AG20443 (cell line): ENCODE measurements at places on chromosomes 2 and 18.

GRCh38 chr2:44131177-44131576 is 37.5 kb upstream of the PPM1B start:
- no peak for DNase-seq

- no peak for DNase-seq
Observed at GRCh38 chr2:10977003-10977402, 65.3 kb downstream of the KCNF1 start.

- DNase-seq: no peak
Observed at GRCh38 chr2:105376010-105376409, 22.8 kb downstream of the FHL2 start.

- DNase-seq: peak; percentile 37
Observed at GRCh38 chr18:74116633-74117554, 30.7 kb downstream of the FBXO15 start.

GRCh38 chr2:7510353-7510752 is 593.1 kb downstream of the RNF144A start:
- no peak for DNase-seq

GRCh38 chr18:12234451-12235190 is 19.5 kb upstream of the CIDEA start:
- no peak for DNase-seq

- DNase-seq: no peak
Observed at GRCh38 chr2:39550701-39551285, 113.7 kb upstream of the MAP4K3 start.

- DNase-seq: peak; percentile 87
Observed at GRCh38 chr2:20135631-20136050, 84.2 kb upstream of the LAPTM4A start.

- DNase-seq: no peak
Observed at GRCh38 chr2:187912950-187913349, 358.7 kb upstream of the TFPI start.

GRCh38 chr2:30631051-30631671 is 176.1 kb downstream of the CAPN13 start:
- DNase-seq: no peak

DNA sequence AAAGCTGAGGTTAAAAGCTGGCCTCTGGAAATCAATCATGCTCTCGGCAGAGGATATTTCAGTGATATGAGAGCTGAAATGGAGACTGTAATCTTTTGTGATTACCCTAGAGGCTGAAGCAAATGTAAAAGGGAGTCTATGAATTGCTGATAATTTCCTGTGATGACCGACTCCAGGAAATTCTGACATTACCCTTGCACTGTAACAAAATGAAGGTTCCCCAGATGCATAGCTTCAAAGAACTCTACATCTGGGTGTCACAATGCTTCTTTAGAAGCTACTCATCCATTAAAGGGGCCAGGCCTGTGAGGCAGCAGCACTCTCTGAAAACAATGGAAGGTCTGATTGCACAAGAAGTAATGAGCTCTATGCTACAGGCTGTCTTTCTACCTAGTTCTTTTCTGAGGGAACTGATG is 268.2 kb upstream of the SESTD1 start:
- no peak for DNase-seq

DNA sequence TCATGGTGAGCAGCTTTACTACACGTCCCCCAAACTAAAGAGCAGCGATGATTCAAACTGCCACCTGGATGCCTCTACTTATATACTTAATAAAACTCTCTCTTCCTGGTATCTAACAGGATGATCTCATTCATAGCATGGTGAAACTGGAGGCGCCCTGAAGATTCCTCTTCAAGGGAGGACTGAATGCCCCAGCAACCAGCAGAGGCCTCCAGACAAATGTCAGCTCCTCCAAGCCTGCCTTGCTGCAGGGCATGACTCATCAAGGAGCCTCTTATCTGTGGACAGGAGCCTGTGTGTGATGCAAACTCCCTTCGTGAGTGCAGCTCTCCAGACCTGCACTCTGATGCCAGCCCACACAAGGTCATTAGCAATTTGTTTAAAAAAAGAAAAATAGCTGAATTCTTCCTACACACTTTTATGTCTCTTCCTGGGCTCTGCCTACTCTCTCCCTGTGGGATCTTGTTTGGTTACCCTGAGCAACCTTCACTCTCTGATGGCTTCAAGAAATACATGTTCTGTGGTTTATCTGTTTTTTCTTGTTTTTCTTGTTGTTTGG is 30.2 kb downstream of the LONRF2 start:
- DNase-seq: peak; percentile 63

GRCh38 chr2:210860276-210860675 is 303.9 kb downstream of the CPS1 start:
- no peak for DNase-seq

- DNase-seq: no peak
Observed at GRCh38 chr2:85878719-85879370, 9.9 kb downstream of the ST3GAL5 start.

DNA sequence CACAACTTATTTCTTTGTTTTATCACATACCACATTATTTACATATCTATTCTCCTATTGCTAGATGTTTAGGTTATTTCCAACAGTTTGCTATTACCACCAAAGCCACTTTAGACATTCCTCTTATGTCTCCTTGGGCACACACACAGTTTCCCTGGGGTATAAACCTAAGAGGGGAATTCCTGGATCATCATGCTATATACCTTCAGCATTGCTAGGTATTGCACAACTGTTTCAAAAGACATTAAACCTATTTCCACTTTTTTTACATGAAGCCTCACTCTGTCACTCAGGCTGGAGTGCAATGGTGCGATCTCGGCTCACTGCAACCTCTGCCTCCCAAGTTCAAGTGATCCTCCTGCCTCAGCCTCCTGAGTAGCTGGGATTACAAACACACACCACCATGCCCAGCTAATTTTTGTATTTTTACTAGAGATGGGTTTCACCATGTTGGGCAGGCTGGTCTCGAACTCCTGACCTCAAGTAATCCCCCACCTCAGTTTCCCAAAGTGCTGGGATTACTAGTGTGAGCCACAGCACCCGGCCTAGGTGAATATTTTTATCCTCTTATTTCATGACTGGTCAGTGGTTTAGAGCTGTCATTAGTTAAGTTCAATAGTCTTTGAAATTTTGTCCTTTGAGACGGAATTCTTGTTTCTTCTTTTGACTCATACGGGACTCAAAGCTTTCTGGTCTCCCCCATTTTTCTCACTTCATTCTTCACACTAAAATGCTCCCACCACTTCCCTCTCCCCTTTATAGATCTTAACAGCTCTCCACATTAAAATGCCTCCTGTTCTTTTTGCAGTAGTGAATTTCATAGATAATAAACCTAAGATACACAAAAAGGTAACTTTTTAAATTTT is 30.3 kb downstream of the SULT1C4 start:
- DNase-seq: no peak

- DNase-seq: no peak
Observed at GRCh38 chr2:200417366-200417765, 92.5 kb downstream of the KCTD18 start.

DNA sequence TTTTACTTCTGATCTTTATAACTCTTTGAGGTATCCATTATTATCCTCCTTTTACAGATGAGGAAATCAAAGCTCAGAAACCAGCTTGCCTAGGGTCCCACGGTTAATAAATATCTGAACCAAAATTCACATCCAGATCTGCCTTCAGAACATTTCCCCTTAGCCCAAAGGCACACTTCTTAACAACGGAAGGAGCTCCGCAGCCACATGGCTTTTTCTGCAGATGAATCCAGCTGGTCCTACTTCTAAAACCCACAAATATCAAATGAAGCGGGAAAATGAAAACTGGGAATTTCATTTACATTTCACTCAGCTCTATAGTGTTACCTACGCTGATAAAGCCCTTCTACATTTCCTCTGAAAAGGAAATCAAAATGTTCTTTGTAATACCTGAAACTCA is 357.0 kb upstream of the ID2 start:
- DNase-seq: no peak

DNA sequence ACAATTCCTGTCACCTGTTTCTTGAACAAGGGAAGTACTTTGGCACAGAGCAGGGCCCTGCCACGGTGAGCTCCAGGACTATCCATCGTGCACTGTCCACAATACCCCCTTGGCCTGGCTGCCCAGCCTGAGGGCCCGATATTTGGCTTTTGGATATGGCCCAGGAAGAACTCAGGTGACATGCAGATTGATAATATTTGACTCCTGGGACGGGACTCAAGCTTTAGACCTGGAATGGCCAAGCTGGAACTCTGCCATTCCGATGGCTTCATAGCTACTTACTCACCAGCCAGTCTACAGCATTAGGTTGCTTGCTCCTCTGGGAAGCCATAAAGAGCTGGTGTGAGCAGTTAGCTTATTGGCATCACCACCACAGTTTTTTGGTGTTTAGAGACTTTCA is 26.6 kb downstream of the EML6 start:
- peak; percentile 29 for DNase-seq

- no peak for DNase-seq
Observed at GRCh38 chr18:59300676-59301285, 17.7 kb downstream of the CPLX4 start.

GRCh38 chr2:58155160-58155778 is 85.9 kb downstream of the FANCL start:
- DNase-seq: no peak

- DNase-seq: no peak
Observed at GRCh38 chr2:216866515-216867095, 6.7 kb upstream of the TNP1 start.

DNA sequence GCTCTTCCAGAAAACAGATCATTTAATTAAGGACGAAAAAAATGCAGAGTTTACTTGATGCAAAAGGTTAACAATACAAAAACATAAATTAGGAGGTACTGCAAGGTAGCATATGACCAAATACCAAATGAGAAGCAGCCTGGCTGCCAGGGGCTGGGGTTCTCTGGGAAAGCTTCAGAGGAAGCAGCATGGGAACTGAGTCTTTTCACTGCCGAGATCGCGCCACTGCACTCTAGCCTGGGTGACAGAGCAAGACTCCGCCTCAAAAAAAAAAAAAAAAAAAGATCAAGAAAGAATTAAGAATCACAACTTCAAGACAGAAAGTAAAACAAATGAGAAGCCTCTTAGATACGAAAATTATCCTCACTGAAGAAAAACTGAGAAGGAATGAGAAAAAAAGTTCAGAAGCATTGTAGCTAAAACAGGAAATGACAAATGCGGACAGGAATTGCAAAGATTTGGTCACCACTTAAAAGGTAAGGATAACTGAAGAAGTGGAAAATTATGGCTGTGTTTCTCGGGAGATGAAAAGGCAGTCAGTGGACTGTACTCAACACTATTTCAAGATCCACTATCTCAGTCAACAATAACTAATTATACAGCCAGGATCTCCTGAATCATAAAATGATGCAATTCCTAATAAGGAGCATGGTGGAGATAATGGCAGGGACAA is 4.3 kb downstream of the SEPTIN10 start:
- peak; percentile 15 for DNase-seq

DNA sequence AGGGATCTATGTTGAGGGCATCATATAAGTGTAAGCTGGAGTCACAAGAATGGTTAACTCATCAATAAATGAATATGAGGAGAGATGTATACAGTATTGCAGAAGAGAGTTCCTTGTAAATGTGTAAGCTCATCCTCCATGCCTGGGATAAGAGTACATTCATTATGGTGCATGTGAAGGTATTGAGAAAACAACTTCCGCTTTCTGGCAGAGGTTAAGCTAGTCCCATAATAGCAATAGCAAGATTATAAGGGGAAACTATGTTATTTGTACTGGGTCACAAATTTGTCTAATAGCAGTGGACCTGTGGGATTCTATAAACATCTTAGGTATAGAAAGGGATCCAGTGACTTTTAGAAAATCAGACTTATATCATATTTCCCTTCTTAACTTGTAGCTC is 44.1 kb downstream of the SCN2A start:
- DNase-seq: no peak

DNA sequence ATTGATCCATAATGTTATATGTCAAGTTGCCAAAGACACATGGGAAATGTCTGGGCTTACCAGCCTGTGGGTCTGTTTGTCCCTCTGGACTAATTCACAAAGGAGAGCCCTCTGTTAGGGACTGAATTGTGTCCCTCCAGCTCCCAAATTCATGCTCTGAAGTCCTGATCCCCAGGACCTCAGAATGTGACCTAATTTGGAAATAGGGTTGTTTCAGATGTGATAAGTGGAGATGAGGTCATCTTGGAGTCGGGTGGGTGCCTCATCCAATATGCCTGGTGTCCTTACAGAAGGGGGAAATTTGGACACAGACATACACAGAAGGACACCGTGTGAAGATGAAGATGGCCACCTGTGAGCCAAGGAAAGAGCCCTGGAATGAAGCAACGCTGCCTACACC is 41.4 kb upstream of the ROCK2 start:
- no peak for DNase-seq

GRCh38 chr2:232480201-232481190 is 7.1 kb downstream of the ECEL1 start:
- DNase-seq: no peak

DNA sequence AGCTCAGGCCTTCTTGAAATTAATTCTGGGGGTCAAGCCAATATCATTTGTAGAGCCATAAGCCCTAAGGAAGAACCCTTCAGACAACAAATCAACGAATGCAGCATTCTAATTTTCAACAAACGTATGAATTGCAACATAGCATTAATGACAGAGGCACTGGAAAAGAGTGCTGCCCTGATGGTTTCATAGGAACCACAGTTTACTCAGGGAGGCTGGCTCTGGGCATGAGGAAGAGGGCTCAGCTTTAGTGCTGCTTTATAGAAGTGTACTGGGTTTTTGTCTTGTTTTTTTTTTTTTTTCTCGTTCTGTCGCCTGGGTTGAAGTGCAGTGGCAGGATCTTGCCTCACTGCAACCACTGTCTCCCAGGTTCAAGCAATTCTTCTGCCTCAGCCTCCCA is 36.1 kb upstream of the CAB39 start:
- DNase-seq: no peak

GRCh38 chr2:200310545-200310971 is 4.1 kb downstream of the SPATS2L start:
- DNase-seq: peak; percentile 28

- no peak for DNase-seq
Observed at GRCh38 chr18:56844556-56844955, 193.4 kb downstream of the WDR7 start.

DNA sequence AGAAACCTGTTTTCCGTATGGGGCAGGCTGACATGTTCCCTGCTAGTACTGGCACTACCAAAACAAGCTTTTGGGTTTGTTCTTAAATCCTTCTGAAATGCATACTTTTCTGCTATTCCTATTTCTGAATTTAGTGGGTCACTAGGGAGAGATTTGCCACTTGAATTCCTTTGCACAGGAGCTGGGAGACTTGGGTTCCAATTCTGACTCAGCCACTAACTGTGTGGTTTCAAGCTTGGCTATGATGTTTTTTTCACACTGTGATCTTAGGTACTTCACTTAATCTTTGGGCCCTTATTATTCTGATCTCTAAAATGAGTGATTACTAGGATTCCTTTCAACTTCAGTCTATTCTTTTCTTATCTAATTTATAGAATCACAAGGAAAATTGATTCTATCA is 105.5 kb downstream of the BCL11A start:
- no peak for DNase-seq

DNA sequence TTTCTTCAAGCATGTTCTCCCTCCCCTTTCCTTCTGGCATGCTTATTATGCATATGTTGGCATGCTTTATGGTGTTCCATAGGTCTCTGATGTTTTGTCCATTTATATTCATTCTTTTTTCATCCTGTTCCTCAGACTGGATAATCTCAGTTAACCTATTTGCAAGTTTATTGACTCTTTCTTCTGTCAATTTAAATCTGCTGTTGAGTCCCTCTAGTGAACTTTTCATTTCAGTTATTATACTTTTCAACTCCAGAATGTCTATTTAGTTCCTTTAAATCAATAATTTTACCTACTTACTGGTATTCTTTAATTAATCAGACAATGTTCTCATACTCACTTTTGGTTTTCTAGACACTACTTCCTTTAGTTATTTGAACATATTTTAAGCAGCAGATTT is 101.2 kb downstream of the GALNT14 start:
- DNase-seq: no peak

GRCh38 chr2:23065210-23065609 is 319.8 kb upstream of the KLHL29 start:
- no peak for DNase-seq
